NCI-H1417 treated with DMSO at 0.1 percent for 48 hours (cell line): ENCODE measurements at places on chromosomes 7 and 10.
A peak's percentile ranks its signal among the peaks of the same experiment; 100 is the strongest.

GRCh38 chr7:104862719-104863118 is 151.3 kb upstream of the KMT2E start:
- DNase-seq = no peak

- DNase-seq = no peak
These were observed 50.2 kb downstream of the LMBR1 start for GRCh38 chr7:156842740-156843140.

- DNase-seq = no peak
These were observed 645.9 kb downstream of the XPNPEP1 start for GRCh38 chr10:109277456-109277855.

- DNase-seq = no peak
These were observed 13.7 kb downstream of the MAT1A start for GRCh38 chr10:80275756-80276155.

- no peak for DNase-seq
These were observed 11.0 kb downstream of the MYOF start for GRCh38 chr10:93471110-93471651.

DNA sequence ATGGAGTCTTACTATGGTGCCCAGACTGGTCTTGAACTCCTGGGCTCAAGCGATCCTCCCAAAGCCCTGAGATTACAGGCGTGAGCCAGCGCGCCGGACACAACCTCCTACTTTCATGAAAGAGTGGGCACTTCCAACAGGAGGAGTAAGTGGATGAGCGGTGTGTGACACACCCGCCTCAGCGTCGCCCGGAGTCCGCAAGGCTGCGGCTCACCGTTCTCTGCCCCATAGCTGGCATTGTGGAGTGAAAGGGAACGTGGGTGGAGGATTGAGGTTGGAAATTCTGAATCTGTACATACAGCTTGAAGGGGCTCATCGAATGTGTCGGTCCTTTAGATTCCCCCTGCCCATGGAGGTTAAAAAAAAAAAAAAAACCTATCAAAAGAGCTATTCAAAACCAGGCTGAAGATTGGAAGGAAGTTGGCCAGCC is 524 bp upstream of the PRXL2A start:
- no peak for DNase-seq

DNA sequence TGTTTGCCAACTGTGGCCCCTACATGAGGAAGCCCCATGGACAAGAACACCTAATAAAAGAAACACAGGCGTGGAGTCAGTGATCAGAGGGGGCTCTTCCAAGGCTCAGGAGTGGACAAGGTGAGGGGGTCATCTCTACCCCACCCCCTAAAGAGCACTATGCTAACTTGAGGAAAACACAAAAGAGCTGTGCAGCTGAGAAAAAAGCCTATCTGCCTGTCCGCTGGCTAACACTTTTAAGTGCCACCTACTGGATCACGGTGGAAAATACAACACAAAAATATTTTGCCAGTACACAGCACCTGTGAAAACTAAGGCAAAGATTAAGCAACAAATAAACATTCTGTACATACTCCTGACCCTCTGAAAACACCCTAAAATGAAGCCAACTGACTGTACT is 53.1 kb upstream of the COBL start:
- no peak for DNase-seq

GRCh38 chr7:47488969-47489342 is 93.0 kb downstream of the TNS3 start:
- no peak for DNase-seq

- DNase-seq = no peak
These were observed 347.5 kb downstream of the GPAM start for GRCh38 chr10:111836064-111836463.

GRCh38 chr10:59361663-59362143 is 646 bp downstream of the FAM13C start:
- no peak for DNase-seq

- DNase-seq = no peak
These were observed 91.7 kb upstream of the ZMIZ1 start for GRCh38 chr10:78976825-78977755.

DNA sequence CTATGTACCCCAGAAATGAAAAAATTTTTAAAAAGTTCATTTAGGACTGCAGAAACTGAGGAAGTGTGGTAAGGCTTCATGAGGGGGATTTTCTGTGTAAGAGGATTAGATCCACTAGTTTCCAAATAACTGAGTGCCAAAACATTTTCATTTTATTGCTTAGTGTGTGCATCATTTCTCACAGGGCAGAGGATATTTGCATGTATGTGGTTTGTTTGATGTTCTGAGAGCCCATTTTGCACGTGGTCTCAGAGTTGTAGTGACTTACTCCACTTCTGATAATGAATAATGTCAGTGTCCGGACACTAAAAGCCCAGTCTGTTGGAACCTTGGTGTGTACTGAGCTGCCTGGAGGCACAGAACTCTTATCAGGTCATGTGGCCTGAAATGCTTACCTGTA is 299.9 kb downstream of the AUTS2 start:
- DNase-seq = no peak

GRCh38 chr7:19262826-19263225 is 117.6 kb upstream of the FERD3L start:
- DNase-seq = no peak

- DNase-seq = peak; percentile 87
These were observed 103.1 kb upstream of the RPA3 start for GRCh38 chr7:7821517-7821916.

DNA sequence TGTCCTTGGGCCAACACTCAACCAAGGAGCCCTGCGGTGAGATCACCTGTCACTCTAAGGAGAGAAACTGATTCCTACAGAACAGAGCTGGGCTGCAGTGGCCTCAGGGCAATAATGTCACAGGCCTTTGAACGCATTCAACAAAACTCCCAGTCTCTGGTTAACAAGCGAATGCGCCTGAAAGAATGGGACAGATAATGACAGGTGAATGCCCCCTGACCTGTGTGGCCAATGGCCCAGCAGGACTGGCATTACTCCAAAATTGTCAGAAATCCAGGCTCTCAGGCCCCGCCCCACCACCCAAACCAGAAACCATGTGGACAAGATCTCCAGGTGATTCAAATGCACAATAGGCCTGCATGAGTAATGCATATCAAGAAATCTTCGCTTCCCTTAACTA is 277.7 kb upstream of the KLF6 start:
- no peak for DNase-seq

- DNase-seq = no peak
These were observed 140.0 kb downstream of the ITGB8 start for GRCh38 chr7:20470726-20471125.

GRCh38 chr10:77004917-77005564 is 632.6 kb downstream of the KCNMA1 start:
- DNase-seq = no peak

- no peak for DNase-seq
These were observed 29.8 kb upstream of the EPC1 start for GRCh38 chr10:32376771-32377170.

- peak; percentile 15 for DNase-seq
These were observed 209.1 kb downstream of the CCSER2 start for GRCh38 chr10:84537447-84537931.
